Ecto neural progenitor cell (in vitro differentiated cells): ENCODE measurements at places on chromosomes 4 and X.
A peak's percentile ranks its signal among the peaks of the same experiment; 100 is the strongest.

DNA sequence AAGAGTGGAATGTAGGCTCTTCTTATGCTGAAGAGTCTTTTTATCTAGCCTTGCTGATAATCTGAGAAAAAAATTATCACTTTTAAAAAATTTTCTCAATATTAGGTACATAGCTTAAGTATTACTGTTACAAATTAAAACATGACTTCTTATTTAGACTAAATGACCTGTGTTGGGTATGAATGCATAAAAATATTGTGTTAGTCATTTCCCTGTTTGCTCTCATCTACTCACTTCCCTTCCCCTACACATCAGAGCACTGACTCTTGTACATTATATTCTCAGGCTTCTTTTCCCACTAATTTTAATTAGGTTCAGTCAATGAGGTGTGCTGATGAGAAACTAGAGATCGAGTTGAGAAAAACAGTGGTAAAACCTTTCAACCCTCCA, 881.0 kb downstream of the PCDH18 start:
- DNase-seq: no peak

DNA sequence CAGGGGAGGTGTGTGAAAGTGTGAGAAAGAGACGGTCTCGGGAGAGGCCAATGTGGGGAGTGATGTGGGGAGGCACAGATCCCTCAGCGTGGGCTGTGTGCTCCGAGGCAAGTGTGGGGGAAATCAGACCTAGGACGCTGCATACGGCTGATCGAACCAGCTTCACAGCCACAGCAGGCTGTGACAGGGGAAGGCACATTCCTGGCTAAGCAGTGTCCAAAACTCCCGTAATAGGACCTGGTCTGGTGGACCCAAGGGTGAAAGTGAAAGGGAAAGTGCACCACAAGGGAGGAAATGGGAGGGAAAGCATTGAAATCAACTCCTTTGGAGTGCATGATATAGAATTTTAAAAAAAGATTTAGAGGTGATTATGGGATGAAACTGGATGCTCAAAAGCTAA, 10.9 kb upstream of the RHOXF2 start:
- DNase-seq: no peak

GRCh38 chr4:48197643-48198237, 63.7 kb upstream of the TXK start:
- DNase-seq: no peak

DNA sequence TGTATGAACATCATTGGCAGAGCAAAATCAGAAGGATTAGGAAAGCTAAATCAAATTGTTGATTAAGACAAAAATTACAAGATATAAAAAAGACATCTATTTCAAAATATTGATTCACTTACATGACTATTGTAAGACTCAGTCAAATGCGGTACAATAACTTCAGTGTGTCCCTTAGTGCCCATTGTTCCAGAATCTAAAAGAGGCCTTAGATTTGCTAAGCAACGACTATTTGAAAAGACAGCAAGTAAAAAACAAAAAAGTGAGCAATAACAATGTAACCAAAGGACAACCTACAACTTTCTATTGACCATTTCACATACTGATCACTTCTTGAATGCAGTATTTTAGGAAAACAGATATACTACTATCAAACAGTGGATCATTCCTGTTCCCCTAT, 65.6 kb downstream of the UBA6 start:
- DNase-seq: no peak

DNA sequence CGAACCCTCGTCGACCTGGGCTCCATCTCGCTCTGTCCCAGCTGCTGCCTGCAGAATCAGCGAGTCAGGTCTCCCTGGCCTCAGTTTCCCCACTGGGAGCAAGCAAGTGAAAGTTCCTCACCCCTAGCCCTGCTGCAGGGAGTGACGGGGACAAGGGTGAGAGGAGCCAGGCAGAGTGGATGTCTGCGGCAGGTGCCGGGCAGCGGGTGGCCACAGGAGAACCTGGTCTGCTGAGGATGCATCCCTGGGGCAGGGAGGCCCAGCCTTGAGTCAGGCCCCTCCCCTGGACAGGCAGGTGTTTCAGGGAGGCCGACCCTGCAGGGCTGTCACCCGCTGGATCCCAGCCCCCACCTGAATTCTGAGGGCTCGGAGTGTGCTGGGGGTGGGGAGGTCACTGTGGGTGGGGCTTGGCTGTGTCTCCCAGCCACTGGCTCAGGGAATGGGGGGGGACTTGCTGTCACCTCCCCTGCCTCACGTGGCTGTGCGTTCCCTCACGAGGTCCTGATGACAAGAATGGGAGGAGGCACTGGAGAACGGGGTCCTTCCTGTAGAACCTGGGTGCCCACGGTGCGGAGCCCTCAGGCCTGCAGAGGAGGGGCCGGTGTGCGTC, 33.2 kb downstream of the LRPAP1 start:
- DNase-seq: no peak

DNA sequence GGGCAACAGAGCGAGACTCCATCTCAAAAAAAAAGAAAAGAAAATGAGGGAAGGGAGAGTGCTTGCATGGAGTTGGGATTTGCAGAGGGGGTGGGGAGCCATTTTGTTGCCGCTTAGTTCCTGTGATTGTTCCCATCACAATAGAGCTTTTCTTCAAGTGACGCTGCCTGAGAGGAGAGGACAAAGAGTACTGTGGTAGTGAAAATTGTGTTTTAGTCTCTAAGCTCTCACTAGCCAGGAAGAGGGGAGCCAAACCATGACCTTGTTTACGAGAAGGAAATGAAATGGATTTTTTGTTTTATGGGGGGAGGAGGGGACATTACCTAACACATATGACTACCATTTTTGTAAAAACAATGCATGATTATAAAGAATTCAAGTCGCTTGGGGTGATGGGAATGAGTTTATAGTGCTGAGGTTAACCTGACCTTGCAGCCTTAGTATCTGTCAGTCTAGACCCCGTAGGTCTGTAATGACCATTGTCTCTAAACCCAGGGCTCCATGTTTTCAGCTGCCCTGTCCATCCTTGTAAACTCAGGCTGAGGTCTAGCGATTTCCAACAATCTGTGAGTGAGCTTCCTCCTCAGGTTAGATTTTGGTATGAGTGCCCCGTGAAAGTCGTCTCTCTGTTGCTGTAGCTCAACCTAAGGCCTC, 18.8 kb downstream of the SRD5A3 start:
- no peak for DNase-seq

DNA sequence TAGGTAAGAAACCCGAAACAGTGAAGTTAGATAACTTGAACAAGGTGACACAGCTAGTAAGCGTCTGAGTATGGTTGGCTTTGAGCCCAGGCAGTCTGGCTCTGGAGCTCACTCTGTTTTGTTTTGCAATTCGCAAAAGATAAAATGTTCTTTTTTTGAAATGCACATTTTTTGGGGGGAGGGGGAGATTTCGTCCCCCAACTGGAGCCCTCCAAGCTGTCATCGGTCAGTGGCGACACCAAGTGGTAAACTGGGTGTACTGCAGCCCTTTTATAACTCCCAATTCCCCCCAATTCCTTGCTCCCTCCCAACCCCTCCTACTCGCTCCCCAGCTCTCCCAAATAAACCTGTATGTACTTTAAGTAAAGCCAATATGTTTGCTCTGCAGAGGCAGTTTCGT, 2.8 kb upstream of the CLCN5 start:
- peak; percentile 52 for DNase-seq

DNA sequence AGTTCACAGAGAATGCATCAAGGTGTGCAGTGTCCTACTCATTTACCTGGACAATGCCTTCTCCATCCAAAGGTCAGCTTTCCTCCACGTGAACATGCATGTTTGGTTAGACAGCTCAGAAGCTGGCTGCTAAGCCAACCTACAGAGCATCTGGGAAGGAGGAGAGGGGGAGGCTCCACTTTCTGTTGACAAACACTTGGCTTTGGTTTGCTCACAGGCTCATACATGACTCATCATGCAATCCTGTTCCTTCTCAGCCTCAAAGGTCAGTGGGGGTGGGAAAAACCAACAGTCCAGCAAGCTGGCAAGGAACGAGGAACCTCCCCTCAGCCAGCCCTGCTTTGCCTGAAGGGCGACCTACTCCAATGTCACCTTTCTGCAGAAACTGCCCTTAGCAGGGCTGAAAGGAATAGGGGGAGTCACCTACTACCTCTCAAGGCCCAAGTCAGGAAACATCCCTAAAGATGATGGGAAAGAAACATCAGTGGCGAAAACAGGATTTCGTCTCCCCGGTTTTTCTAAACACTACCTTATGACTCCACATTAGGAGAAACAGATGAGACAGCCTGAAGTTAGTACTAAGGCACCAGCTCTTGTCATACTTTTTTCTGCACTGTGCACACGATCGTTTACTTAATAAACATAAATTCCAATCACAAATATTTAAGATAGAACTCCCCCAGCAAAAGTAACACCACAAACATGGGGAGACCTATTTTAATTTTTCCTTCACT, 37.9 kb downstream of the RELL1 start:
- DNase-seq: no peak

GRCh38 chrX:12975670-12975965, 708 bp downstream of the TMSB4X start:
- no peak for DNase-seq

DNA sequence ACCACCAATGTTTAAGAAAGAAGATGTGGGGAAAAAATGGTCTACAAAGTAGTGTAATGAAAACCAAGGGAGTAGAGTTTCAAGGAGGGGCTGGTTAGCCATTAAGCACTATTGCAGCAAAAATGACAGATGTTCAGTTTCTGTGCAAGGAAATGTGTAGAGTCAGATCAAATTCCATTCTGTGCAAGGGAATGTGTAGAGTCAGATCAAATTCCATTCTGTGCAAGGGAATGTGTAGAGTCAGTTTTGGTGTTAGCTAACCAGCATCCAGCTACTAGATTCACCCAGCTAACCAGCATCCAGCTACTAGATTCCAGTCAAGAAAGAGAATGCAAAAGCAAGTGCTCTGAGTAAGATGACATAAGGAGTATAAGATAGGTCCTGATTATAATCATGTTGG, 208.8 kb downstream of the COX18 start:
- no peak for DNase-seq

DNA sequence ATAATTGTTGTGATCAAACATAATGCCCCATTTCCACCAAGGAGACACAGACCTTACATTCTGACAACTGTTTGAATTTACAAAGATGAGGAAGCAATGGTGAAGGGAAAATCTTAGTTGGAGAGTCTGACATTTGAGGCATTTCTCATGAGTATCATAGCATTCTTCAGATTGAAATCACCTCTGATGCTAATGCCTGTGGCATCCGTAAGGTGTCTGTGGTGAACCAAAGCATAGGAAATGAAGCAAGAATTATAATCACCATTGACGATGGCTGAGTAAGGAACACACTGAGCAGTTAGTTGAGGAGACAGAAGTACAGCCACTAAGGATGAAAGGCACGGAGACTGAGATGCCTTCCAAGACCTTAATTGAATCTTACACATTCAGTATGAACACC, 575.7 kb downstream of the TRIML1 start:
- DNase-seq: no peak

- DNase-seq: no peak
Observed at GRCh38 chrX:44225667-44226066, 117.8 kb downstream of the EFHC2 start.

DNA sequence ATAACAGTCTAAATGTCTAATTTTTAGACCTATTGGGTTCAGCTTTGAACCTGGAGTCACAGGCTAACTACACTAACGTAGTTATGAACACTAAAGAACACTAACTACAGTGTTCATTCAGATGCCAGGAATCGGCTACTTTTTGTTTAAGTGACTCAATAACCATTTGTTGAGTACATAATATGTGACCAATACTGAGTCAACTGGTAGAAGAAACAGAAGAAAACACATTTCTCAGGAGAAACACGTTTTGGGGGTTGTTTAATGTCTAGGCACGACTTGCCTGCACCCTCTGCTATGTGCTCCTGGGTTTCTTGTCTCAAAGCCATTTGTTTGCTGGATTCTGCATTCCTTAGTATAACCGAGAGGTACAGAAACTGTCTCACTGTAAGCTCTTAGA, 18.6 kb upstream of the CLNK start:
- DNase-seq: no peak

GRCh38 chr4:38026158-38026740, 66.1 kb downstream of the PTTG2 start:
- no peak for DNase-seq

DNA sequence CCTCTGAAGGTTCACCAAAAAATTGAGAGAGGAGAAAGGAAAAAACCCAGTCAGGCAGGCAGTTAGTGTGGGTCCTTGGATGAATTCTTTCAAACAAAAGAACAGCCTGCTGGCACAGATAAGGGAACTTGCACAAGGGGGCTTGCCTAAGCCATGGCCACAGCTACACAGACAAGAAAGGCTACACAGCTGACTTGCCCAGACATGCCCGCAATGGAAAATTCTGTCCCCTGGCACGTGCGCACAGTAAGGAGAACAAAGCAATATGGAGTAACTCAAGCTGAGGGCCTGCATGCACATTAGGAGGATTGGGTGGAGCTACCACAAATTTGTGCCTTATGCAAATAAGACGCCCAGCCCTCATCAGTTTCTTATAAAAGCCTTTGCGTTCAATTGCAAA, 512.5 kb upstream of the HTR2C start:
- no peak for DNase-seq

- no peak for DNase-seq
Observed at GRCh38 chr4:78057135-78057599, at the start of gene FRAS1. TSS of gene FRAS1 (plus strand) at chr4:78057323. CDS start at chr4:78058010, 687 bp downstream.

DNA sequence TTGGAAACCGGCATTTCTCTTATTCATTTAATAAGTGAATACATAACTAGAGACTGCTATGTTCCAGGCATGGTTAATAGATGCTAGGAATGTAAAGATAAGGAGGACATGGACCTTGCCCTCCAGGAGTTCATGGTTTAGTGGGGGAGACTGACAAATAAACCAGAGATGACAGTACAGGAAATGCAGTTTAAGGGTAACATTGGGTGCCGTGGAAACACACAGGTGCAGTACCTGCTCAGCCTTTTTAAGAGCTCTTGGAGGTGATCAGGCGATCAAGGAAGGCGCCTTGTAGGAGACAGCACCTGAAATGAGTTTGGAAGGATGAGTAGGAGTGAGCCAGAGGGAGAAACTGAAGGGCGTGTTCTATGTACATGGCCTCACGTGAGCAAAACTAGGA, 145.8 kb downstream of the AASDH start:
- DNase-seq: no peak

DNA sequence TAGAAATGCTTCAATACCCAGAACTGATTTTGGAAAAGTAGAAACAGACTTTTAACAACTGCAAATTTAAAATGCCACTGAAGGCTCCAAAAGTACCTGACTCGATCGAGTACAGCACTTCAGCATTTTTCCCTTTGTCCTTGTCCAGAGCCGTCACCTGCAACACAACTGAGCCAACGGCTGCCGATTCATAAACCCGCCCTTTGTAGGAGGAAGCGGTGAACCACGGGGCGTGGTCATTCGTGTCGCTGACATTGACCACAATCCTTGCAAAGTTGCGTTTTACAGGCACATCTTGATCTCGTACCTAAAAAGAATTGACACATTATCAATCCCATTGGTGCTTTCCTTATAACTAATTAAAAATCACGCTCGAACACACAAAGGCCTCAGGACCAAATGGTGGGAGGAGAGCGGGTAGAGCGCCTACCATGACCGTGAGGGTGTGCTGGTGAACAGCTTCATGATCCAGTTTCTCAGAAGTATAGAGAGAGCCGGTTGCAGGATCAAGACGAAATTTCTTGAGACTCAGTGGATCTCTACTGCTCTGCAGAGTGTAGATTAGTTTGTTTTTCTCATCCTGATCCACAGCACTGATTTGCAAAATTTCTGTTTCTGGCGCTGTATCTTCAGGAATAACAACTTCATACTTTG, 72.8 kb upstream of the MTNR1A start:
- DNase-seq: no peak

GRCh38 chr4:27198971-27199370, 338.3 kb downstream of the STIM2 start:
- no peak for DNase-seq

- DNase-seq: no peak
Observed at GRCh38 chrX:124228849-124229248, 103.6 kb upstream of the TEX13D start.
